ENCODE measurements at places on chromosomes 6 and 20.

GRCh38 chr20:19992996-19993908 lies 23.9 kb upstream of the NAA20 start:
- DNase-seq: no peak

GRCh38 chr20:2254333-2254732 lies 41.5 kb upstream of the TGM3 start:
- no peak for DNase-seq

DNA sequence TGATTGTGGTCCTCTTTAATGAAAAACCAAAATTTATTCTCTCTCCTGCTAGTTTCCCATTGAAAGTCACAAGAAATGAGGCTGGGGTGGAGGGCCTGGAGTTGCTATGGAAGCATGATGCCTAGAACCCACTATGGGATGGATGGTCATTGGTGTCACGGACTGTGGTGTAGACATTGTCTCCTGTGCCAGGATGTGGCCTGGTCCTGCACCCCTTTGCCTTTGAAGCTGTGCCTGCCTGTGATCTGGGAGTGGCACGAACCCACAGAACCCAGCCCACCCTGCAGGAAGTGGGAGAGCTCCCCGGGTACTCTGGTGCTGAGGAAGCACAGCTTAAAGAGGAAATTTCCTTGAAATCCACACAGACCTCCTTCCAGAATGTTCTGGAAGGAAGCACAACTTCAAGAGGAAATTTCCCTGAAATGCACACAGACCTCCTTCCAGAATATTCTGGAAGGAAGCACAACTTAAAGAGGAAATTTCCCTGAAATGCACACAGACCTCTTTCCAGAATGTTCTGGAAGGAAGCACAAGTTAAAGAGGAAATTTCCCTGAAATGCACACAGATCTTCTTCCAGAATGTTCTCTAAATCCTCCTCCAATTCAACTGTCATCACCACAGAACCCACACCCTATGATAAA lies 105.6 kb downstream of the CDH26 start:
- DNase-seq: no peak

DNA sequence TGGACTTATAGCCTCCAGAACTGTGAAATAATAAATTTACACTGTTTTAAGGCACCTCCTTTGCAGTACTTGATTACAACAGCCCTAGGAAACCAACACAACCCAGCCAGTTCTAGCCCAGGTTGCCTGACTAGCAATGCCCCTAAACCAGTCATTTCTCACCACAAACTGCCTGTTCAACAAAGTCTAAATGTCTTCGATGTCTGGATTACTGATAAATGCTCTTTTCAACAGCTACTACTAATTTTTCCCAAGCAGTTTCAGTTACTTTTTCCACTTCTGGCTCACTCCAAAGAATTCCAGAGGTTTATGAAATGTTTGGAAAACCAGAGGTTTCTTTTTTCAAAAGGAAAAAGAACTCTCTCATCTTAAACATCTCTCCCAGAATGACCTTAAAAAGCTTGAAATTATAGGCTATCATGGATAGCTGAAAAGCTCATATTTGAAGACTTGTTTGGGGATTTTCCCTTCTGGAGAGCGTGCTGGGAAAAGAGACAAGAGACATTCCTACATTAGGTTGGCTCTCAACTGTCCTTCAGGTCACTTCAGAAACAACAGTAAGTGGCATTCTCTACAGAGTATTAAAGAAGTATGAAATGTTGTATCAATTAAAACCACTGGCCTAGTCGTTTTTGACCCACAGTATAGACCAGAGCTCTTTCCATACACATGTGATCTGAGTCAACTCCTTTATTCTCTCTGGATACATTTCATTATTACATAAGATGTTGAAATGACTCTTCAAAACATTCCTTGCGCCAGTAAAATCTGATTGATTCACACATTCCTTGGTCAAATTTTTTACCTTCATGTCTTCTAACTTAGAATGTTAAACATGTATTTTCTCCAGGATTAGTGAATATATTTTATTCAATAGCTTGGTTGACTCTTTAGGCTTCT lies 265.9 kb downstream of the COL12A1 start:
- no peak for DNase-seq

DNA sequence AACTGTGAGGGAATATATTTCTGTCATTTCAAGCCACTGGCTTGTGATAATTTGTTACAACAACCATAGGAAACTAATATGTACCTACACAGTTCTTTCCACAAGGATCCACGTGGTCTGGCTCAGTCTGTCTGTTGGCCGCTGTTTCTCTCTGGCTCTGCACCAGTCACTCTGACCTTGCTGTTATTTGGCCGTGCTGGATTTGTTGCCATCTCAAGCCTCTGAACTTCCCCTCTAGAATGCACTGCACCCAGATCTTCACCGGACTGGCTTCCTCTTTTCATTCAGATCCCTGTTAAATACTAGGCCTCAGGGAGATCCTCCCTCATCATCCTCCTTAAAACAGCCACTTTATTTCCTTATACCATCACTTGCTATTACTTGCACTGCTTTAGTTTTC lies 446.8 kb downstream of the TFAP2B start:
- DNase-seq: no peak

GRCh38 chr20:1509237-1509636 lies 18.0 kb upstream of the SIRPB2 start:
- peak; percentile 28 for DNase-seq

GRCh38 chr6:144921206-144921975 lies 636.3 kb downstream of the UTRN start:
- DNase-seq: no peak

DNA sequence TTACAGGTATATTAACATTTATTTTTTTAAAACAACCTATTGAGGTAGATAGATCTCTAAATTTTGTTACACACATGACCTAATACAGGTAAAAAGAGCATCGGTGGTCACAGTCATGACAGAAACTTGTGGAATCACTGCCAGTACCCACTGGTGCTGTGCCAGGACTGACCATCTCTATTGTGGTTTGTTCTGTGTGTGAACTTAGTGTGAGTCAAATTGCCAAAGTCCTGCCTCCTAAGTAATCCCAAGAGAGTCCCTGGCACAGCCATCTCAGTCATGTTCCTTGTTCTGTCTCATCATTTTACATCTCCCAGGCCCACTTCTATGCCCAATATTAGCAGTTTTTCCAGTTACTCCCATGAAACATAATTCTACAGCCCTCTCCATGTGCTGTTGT lies 21.4 kb downstream of the GSTA2 start:
- DNase-seq: no peak

- DNase-seq: no peak
Measured at GRCh38 chr6:140845701-140846100, 1287.0 kb upstream of the GJE1 start.

DNA sequence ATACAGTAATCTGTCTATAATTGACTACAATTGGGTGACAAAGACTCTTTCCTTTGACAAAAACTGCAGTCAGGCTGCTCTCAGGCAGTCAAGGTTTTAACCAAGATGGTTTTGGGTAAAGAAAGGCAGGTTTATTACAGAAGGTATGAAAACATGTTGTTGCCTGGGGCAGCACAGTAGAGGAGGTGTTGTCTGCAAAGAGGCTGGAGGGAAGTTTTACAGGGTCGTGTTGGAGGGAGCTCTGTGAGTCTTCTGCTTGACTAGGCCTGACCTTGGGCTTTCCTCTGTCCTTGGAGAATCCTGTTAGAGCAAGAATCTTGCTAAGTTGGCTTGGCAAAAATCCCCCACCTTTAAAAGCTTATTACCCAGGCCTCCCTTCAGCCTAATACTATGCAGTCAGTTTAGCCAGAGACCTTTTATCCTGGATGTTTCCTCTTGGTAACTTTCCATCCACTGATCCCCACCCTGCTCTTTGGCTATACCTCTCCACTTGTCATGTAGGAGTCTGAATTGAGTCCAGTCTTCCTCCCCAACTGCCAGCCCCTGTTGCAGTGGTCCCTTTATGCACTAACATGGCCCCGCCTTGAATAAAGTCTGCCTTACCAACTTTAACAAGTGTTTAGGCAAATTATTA lies 143.0 kb upstream of the SLC22A16 start:
- no peak for DNase-seq

GRCh38 chr6:51928320-51928719 lies 159.1 kb downstream of the PKHD1 start:
- DNase-seq: no peak

DNA sequence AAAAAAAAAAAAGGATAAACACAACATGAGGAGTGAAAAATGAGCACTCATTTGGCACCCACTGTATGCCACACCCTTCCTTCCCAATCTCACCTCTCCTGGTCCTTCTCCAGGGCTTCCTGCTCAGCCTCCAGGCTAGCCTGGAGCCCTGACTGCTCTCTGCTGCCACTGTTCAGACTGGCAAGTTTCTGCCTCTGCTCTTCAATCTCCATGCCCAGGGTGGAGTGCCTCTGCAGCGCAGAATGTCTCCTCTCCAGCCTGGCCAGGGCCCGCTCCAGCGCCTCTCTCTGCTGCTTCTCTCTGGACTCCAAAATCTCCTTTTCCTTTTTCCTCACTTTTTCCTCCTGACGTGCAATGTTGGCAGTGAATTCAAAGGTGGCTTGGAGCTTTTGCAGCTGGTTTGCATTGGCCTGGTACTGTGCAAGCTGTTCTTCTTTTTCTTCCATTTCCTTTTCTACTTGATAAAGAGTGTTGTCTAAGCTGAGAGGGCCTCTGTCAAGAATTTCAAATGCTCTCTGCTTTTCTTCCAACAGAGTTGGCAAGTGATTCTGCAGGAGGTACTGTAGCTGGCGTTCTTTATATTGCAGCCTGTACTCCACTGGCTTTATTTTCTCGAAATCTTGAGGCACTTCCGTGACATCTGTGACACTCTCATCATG lies 194.4 kb downstream of the KIF16B start:
- no peak for DNase-seq

DNA sequence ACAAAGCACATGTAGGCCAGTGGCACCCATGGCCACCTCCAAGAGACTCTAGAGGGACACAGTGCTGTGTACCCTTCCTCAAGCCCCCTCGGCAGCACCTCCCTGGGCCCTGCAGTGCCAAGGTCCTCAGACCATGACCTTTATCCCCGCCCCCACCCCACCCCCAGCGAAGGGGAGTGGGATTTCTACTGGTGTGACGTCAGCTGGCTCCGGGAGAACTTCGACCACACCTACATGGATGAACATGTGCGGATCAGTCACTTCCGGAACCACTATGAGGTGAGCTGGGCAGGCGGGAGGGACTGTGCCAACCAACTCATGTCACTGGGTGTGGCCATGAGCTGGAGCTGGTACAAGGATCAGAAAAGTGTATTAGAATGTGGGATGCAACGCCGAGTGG lies 38.0 kb downstream of the TTLL9 start:
- DNase-seq: no peak

GRCh38 chr6:33771146-33772081 lies 17.5 kb downstream of the LEMD2 start:
- DNase-seq: peak; percentile 66

- DNase-seq: no peak
Measured at GRCh38 chr6:131068165-131068564, 5.1 kb upstream of the EPB41L2 start.

DNA sequence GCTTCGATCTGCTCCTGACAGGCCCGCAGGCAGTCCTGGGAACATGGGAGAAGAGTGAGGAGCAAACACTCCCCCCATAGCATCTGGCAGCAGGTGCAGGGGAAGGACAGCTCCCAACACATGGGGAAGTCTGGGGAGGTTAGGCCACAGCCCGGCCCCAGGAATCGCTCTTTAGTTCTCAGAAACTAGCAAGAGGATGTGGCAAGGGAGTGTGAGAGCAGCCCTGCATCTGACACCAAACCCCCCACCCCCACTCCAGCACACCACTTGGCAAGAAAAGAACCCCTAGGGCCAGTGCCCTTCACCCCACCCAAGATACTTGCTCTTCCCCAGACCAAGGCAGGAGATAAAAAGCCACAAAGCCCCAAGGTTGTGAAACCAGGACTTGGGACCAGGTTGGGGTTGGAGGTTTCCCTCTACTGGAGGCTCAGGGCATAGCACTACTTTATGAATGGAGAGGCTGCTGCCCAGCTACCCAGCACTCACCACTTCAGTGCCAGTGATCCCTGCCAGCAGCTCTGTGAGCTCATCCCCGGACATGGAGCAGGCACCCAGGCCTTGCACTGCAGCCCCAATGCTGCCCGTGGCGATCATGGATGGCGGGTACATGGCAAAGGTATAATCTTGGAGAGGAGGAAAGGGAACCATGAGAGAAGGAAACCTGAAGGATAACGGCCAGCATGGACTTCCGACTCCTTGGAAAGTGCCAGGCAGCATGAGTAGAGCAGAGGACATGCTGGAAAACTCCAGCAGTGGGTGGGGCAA lies 5.4 kb downstream of the CCND3 start:
- DNase-seq: peak; percentile 60

DNA sequence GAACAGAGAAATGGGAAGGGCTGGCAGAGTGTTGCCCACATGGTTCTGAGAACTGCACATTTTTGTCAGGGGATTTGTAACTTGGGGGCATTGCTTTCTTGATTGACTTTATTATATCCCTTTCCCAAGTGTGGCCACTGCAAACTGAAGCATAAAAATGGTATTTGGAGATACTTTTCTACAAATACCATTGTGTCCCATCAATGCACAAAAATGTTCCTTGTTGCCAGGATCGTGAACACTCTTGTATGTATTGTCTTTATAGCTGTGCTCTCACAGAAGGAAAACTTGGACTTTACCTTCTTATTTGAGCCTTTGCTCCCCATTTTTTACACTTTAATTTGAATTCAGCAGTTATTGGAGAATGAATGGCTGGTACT lies 57.1 kb upstream of the C20orf144 start:
- no peak for DNase-seq

DNA sequence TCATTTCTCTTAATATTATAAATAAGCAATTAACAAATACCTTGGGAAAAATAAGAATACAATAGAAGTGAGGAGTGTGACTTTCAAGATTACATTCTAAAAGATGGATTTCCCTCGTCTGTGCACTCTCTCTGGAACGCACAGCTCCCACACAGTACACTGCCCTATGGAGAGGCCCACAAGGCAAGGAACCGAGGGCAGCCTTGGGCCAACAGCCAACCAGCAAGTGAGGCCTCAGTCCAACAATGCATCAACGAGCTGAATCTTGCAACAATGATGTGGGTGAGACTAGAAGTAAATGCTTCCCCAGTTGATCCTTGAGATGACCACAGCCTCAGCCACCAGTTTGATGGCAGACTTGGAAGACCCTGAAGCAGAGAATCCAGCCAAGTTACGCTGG lies 34.5 kb upstream of the AVP start:
- DNase-seq: no peak

DNA sequence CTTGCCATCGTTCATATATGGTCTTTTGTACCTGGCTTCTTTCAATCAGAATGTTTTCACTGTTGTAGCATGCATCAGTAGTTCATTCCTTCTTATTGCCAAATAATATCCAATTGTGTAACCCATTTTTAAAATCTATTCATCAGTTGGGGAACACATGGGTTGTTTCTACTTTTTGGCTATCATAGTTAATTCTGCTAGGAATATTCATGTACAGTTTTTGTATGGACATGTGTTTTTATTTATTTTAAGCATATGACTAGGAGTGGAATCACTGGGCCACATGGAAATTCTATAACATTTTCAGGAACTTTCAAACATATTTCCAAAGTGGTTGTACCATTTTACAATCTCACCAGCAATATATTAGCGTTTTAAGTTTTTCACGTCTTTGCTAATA lies 187.4 kb upstream of the PRND start:
- DNase-seq: no peak
